ENCODE measurements at places on chromosomes 3 and 15. TPM values are rescaled to one million over a fixed set of nuclear protein-coding genes. Genes with fewer than 3 reads are reported as not detected.

GALNT15 gene
- total RNA-seq, result not detected

GRCh38 chr3:129281726-129282125 is 3.1 kb downstream of the HMCES start:
- no peak for DNase-seq

IP6K1 gene
- 34.7 TPM for total RNA-seq

GRCh38 chr3:44235604-44236484 is 5.8 kb upstream of the TOPAZ1 start:
- DNase-seq, result peak; percentile 59

CCR9 gene
- not detected for total RNA-seq

DNA sequence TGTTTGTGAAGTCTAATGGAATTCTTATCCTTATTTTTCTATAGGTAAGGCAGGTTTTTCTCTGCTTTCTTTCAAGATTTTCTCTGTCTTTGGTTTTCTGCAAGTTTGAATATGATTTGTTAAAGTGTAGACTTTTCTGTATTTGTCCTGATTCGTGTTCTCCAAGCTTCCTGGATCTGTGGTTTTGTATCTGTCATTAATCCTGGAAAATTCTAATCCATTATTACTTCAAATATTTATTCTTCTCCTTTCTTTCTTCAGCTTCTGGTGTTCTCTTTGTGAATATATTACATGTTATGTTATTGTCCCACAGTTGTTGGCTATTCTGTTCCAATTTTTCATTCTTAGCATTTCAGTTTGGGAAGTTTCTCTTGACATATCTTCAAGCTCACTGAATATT is 76.4 kb downstream of the PDCD6IP start:
- DNase-seq, result no peak

DNA sequence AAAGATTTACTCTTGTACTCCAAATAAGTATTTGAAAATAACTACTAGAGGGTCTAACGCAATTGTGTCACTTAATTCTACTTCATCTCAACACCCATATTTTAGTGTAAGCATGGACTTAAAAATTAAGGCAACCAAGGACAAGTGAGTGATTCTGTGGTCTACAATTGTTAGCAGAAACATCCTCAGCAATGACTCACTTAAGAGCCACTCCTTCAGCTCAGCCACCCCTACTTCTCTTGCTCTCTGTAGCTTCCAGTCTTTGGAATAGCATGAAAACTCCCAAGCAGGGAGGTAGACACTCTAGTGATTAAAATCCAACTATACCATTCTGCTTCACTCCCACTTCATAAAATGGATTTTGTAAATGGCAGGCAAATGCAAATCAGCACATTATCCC is 116.0 kb upstream of the LRRN1 start:
- DNase-seq, result no peak

DNA sequence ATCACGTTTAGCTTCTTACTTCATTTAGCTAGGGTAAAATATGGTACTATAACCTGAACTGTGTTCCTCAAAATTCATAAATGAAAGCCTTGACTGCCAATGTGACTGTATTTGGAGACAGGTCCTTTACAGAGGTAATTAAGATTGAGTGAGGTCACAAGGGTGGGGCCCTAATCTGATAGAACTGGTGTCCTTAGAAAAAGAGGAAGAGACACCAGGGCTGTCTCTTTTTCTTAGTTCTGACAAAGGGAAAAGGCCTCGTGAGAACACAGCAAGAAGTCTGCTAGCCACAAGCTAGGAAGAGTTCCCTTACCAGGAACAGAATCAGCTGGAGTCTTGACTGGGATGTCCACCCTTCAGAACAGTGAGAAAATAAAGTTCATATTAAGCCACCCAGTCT is 162.7 kb downstream of the GMNC start:
- DNase-seq, result no peak

DNA sequence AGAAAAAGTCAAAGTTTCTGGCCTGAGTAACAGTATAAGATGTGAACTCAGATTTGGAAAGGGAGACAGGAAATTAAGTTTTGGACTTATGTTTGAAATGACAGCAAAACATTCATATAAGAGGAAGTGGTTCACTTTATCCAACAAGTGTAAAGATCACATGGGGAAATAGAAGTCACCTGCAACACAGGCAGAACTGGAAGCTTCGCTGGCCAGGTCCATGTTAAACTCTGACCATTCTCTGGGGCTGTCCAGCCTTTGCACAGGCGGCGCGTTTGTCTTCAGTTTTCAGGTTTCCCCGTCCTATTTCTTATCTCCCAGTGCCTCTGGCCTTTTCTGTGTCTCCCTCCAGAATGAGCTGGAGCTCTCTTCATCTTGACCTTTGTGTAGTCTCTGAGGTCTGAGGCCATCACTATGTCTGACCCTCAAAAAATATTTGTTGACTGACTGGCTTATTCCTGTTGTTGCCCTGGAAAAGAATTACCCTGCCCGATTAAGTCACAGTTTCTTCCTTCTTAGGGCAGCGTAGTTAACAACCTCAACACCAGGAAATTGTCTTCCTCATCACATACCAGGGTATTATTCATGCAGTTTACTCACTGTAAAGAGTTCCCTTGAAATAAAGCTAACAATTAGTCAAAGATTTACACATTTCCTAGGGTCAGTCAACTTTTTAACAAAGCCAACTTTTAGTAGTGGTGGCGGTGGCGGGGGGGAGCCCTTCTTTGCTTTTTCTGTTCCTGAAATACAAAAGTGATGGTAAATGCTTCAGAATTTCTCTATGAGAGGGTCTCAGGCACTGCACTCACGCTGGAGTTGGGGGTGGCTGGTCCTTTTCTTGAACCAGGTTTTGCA is 959 bp upstream of the RASA2 start:
- no peak for DNase-seq

CDCP1 gene
- 2.2 TPM for total RNA-seq

- DNase-seq, result no peak
Observed at GRCh38 chr15:74121039-74121438, 9.3 kb upstream of the ISLR2 start.

DNA sequence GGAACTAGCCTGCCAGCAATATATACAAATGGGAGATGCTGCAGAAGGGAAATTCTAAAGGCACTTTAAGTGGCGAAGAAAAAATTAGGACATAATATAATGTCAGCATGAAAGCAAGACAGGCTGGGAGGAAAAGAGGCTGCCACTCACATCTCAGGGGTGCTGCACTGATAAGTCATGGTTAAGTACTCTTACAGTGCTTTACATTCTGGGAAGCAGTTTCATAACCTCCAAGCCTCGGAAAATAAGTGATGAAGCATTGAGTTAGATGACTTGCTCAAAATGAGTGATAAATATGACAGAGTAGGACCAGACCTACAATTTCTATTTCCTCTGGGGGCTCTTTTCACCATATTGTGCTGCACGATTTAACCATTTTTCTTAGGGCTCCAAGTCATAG is 109.0 kb downstream of the HERC1 start:
- DNase-seq, result no peak

DNA sequence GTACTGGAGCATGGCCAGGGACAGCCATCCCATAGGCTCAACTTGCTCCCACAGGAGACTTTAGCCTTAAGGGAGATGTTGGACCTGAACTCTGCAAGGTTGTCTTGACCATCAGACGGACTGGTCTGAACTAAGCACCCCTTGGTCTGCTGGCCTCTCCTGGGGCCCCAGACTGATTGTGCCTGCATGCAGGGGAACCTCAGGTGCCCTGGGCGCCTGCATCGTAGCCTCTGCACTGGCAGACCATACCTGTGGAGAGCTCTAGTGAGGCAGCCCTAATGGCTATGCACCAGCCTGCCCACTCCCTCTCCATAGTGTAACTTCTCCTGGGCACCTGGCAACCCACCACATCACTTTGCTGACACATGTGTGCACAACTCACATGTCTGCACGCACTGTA is 395.6 kb downstream of the ZPLD1 start:
- no peak for DNase-seq

CLDN11 gene
- 104 TPM for total RNA-seq

UROC1 gene
- total RNA-seq, result not detected

LRRC31 gene
- not detected for total RNA-seq

ANAPC13 gene
- 49.1 TPM for total RNA-seq

BAHD1 gene
- total RNA-seq, result 47.4 TPM

GRCh38 chr3:38469852-38470251 is 16.2 kb downstream of the ACVR2B start:
- DNase-seq, result no peak

REC114 gene
- total RNA-seq, result not detected

DNA sequence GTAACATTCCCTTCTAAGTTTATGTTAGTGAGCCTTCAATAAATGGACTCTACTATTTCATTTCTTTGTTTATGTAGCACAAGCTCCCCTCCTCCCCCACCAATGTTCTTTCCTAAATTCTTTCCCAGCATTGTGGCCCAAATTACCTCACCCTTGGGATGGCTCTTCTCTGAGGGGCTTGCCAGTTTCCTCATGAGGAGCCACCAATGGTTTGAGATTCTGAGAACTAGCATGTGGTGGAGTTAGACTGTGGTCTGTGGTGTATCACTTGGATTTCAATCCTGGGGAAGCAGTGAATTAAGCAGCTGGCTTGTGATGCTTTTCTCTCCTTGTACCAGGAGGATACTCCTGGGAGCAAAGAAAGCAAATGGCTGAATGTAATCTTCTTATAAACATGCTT is 50.0 kb upstream of the NPHP3 start:
- DNase-seq, result no peak

DNA sequence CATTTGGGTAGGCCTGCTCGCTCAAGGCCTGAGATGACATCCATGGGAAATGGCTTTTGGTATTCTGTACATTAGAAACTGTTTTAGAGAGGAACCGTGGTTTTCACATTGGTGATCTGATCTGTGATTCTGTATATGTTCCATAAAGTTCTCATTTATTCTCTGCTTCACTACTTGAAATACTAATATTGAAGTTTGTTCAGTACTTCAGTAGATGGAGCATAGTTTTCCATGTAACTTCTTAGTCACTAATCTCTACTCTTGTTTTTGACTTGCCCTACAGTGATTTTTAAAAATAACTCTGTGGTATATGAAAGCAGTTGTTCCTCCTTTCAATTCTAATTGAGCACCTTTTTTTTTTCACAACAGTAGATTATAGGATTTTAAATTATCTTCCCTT is 66.5 kb downstream of the MBNL1 start:
- no peak for DNase-seq

- peak; percentile 7 for DNase-seq
Observed at GRCh38 chr3:17431004-17431403, 311.4 kb downstream of the TBC1D5 start.

GRCh38 chr3:194364652-194365434 is 4.7 kb downstream of the LRRC15 start:
- DNase-seq, result peak; percentile 62

UBE3A gene
- total RNA-seq, result 65.0 TPM

GRCh38 chr15:98794211-98794610 is 145.9 kb downstream of the IGF1R start:
- DNase-seq, result no peak

GRCh38 chr15:100786901-100787566 is 92.6 kb upstream of the ALDH1A3 start:
- DNase-seq, result peak; percentile 33

DNA sequence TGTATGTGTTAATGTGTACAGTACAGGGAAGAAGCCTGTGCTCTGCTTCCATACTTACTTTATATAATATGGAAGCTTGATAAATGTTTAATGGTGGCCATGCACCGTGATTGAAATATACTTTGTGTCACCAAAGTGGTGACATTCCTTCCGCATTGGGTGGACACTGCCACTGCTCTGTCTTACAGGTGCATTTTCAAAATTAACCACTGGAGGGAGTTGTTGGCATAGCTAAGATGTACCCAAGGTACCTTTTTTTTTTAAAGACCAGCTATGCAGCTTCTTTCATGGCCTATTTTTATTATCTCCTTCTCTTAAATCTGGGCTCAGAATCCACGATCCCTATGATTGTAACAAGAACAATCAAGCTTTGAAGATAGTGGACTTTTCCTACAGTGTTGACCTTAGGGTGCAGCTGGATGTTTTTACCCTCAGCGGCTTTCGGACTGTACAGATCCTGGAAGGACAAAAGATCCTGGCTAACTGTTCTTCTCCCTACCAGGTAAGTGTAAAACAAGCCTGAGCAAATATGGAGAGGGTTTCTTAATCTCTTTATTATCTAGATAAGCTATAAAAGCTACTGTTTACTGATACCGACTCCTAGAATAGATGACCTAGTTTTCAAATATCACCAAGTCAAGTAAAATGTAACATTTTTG is 21.6 kb upstream of the PAK6 start:
- DNase-seq, result peak; percentile 59

GRCh38 chr15:88912500-88912921 is 668 bp downstream of the MFGE8 start:
- peak; percentile 70 for DNase-seq

GRCh38 chr15:51260202-51260601 is 78.2 kb downstream of the CYP19A1 start:
- DNase-seq, result no peak

GRCh38 chr3:149316437-149316836 is 17.0 kb downstream of the TM4SF18 start:
- no peak for DNase-seq

GRM7 gene
- 0.14 TPM for total RNA-seq

- no peak for DNase-seq
Observed at GRCh38 chr15:78360367-78360801, 20.2 kb downstream of the CRABP1 start.

GRCh38 chr3:15659254-15659975 is 57.9 kb downstream of the BTD start:
- DNase-seq, result no peak

GRCh38 chr3:141233457-141234161 is 2.0 kb downstream of the PXYLP1 start:
- DNase-seq, result no peak

DNA sequence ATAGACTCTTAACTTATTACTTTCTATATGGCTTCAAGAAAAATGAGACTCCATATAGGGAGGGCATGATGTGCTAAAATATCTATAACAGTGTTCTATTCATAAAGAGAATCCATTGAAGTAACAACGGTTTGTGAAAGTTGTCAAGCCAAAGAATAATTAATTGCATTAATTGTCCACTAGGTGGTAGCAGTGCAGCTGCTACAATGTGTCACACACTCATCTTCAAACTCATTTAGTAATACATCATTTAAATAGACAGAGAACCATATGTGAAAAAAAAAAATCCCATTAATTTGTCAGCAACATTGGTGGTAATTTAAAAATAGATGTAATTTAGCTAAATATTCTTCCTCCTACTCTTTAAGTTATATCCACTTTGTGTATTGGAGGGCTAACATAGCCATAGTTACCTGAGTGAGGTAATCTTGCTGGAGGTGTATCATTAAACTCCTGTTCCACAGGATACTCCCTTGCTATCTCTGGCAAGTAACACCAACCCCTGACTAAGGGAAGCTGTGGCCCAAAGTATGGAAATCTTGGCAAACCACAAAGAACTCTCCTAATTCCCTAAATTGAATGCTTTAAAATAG is 3.7 kb upstream of the CPA3 start:
- DNase-seq, result peak; percentile 15

DNA sequence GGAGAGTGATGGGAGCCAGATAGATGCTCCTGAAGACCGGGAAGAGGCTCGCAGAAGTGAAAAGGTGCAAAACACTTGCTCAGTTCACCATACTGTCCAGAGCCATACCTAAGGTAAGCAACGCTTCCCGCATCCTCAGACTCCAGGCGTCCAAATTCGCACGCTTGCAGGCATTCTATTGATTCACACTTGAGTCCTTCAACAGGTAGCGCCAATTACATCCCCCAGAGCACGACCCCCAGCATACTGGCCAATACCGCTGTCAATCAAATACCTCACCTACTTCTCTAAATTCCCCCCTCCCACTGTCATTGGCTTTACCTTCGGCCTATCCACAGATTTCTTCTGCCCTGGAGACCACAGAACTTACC is 361 bp upstream of the STXBP5L start:
- DNase-seq, result no peak
